ENCODE measurements at places on chromosomes 3 and 15.

DNA sequence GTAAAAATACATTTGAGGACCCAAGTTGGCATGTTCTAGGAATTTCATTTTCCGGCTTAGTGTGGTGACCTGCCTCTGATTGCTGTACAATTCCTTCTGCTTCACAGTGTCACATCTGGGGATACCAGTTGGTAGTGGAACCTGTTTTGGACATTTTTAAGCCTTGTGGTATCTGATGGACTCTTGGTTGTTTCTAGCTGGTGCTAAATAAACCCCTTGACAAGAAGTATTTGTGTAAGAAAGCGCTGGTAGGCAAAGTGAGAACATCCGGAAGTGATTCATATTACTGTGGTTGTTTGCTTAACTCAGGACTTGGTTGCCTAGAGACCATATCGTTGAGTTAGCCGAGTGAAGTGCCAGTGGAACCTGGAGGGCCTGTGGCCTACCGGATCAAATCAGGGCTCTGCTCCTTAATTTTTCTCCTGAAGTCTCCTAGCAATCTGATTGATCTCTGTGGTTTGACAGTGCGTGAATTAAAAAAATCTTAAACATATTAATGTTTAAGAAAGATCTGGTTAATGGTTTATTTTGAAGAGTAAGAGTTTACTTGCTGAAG lies 12.8 kb downstream of the IQGAP1 start:
- peak; percentile 26 for DNase-seq

DNA sequence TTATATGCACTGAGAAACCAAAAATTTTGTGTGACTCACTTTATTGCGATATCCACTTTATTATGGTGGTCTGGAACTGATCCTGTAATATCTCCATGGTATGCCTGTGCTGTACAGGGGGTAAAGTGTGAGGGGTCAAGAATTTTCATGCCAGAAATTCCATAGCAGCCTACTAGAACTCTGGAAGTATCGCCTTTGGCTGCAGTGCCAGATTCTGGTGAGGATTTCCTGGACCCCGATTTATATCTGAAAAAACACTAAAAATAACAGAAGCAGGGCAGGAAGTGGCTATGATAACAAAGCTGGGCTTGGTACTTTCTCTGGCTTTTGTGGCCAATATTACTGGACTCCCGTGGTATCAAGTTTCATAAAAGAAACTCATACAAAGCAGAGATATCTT lies 36.4 kb downstream of the CCDC80 start:
- no peak for DNase-seq

- DNase-seq = no peak
Measured at GRCh38 chr15:77674327-77674726, 41.6 kb upstream of the LINGO1 start.

DNA sequence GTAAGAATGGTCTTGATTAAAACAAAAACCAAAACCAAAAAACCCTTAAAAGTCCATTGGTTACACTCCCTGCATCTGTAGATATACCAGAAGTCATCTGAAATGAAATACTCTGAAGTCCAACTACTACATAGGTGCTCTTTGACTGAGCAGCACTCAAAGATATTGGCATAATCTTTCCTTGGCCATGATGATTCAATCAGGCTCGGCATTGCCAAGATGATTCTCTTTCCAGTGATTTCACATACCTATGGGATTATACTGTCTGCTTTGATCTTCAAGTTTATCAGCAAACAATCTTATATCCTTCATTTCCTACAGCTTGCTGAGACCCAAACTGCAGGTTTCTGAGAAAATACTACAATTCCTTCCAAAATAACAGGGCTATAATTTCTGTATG lies 35.9 kb upstream of the DIPK2A start:
- DNase-seq = no peak

GRCh38 chr3:128348805-128349531 lies 117.7 kb downstream of the DNAJB8 start:
- no peak for DNase-seq

- no peak for DNase-seq
Measured at GRCh38 chr3:57152151-57153143, 12.7 kb downstream of the IL17RD start.

GRCh38 chr3:196186651-196187573 lies 24.3 kb downstream of the ZDHHC19 start:
- no peak for DNase-seq

DNA sequence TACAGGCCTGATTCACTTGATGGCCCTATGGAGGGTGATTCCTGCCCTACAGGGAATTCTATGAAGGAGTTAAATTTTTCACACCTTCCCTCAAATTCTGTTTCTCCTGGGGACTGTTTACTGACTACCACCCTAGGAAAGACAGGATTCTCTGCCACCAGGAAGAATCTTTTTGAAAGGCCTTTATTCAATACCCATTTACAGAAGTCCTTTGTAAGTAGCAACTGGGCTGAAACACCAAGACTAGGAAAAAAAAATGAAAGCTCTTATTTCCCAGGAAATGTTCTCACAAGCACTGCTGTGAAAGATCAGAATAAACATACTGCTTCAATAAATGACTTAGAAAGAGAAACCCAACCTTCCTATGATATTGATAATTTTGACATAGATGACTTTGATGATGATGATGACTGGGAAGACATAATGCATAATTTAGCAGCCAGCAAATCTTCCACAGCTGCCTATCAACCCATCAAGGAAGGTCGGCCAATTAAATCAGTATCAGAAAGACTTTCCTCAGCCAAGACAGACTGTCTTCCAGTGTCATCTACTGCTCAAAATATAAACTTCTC lies 43.6 kb downstream of the BLM start:
- no peak for DNase-seq

- DNase-seq = no peak
Measured at GRCh38 chr15:42331235-42331634, 28.1 kb upstream of the CAPN3 start.

DNA sequence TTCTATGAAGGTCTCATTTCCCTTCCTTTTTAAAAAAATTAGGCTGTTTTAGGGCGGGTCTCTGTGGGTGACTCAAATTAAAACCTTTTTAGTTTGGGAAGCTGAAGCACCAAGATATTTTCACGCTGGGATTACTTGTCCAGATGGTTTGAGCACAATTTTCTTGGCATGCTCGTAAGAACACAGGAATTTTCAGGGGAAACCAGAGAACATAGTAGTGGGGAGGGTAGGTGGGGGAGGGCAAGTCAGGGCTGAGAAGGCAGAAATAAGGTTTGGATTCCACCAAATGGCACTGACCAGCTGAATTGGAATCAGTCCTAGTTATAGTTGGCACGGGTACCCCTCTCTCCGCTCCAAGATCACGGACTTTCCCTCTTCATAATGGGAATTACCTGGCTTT lies 97.3 kb upstream of the LRIG1 start:
- DNase-seq = no peak

DNA sequence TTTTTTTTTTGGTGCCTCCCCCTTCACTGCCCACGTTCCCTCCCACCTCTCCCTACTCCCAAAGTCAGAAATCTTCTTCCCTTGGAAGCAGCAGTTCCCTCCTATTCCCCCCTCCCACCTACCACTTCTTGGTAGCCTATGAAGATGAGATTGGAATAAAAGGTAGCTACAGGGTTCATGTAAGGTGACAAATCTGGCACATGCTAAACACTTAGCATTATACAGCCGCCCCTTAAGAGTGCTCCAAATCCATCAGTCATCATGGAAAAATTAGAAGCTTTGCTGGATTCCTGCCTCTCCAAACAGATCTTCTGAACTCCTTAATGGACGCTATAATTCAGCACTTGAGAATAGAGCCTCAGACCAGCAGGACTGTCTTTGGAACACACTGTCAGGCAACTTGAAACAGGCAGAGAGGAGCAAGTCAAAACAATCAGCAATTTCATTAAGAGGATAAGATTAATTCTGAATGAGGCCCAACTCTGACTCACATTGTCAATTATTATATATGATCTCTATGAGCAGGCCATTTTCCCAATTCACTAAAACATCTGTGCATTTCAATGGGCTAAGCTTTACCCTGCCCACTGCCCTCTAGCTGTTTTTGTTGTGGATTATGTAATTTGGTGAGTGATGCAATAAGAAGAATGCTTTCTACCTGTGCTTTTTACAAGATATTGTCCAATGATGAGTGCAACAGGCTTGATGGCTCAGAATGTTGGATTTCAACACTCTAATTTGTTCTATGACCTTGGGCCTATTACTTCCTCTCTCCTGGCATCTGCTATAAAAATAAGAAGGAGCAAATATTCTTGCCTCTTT lies 34.6 kb upstream of the SPRED1 start:
- DNase-seq = no peak

- no peak for DNase-seq
Measured at GRCh38 chr3:54916732-54917131, 11.1 kb downstream of the LRTM1 start.

- DNase-seq = no peak
Measured at GRCh38 chr15:65870889-65871533, 1.7 kb downstream of the RAB11A start.

DNA sequence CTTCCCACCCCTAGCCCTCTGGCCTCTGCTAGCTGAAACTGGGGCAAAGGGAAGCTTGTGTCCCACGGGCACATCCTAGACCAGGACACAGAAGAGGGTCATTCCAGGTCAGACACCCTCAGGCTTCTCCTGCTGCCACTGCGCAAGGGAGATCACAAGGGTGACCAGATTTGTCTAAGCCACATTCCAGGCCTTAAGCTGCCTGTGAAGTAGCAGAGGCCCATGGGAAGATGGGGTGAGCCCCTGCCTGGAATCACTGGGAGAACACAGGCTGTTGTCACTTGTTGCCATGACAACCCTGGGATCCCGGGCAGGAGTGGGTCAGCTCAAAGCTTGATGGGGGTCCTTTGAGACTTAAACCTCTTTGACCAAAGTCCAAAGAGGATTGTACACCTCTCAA lies 10.8 kb downstream of the STRA6 start:
- DNase-seq = no peak

DNA sequence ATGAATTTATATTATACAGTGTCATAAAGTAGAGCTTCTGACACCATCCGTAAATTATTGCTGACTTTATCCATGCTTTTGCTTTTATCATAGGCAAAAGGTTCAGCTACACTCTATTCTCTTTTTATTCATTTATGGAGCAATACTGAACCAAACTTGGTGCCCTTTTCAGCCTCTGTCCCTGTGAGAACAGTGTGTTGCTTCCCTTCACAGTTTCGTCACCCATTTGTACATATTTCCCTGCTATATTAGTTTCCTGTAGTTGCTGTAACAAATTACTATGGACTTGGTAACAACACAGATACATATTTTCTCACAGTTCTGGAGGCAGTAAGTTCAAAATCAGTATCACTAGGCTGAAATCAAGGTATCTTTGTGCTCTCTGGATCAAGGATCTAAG lies 2.8 kb upstream of the RPL24 start:
- no peak for DNase-seq

DNA sequence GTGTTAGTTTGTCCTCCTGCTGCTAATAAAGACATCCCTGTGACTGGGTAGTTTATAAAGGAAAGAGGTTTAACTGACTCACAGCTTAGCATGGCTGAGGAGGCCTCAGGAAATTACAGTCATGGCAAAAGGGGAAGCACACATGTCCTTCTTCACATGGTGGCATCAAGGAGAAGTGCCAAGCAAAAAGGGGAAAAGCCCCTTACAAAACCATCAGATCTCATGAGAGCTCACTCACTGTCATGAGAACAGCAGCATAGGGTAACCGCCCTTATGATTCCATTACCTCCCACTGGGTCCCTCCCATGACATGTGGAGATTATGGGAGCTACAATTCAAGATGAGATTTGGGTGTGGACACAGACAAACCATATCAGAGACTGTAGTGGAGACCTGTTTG lies 27.0 kb downstream of the TM2D3 start:
- DNase-seq = no peak

- DNase-seq = no peak
Measured at GRCh38 chr3:102193255-102193654, 241.6 kb upstream of the ZPLD1 start.
